NCI-H1105 (cell line): ENCODE measurements at places on chromosomes 12 and 14.

- DNase-seq: no peak
Observed at GRCh38 chr12:65278576-65279368, at the start of gene MSRB3. TSS of gene MSRB3 (plus strand) at chr12:65278683. CDS start at chr12:65308580, 29,897 bp downstream.

DNA sequence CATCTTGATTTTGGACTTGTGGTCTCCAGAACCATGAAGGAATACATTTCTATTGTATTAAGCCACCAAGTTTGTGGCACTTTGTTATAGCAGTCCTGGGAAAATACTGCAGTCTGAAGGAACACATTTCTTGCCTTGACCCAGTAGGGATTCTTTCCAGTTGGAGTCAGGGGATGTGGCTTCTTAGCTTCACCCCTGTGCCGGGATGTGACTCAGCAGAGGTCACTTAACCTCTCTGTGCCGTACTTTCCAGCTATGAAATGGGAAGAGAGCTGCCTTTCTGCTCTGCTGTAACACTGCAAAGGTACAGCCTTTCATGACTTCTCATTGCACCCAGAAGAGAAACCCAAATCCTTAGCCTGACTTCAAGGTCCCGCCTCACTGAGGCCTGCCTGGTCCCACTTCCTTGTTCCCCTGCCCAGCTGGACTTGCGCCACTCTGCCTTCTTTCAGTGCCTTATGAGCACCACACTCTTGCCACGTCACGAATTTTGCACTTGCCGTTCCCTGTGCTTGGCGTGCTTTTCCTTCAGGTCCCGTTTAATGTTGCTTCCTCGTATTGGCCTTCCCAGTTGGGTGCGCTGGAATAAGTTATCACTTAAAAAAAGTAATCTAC, 24.2 kb downstream of the CHST11 start:
- DNase-seq: no peak

DNA sequence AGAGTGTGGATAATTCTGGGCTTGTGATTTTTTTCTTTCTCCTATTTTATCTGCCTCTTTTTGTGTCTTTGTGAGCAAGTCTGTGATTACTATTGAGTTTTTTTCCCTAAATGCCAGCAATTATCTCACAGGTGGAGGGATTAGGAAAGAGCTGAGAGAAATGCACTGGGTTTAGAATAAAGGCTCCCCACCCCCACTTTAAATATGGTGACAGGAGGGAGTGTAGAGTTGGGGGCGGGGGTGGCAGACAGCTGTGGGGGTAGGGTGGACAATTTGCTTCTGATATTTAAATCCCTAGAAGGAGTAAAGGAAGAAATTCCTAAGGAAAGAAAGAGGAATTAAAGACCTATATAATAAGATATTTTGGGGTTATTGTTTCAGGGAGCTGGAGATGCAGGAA, 145.9 kb downstream of the NRXN3 start:
- DNase-seq: peak; percentile 45

- DNase-seq: no peak
Observed at GRCh38 chr14:85580536-85581140, 50.7 kb downstream of the FLRT2 start.

GRCh38 chr12:11881835-11882234, 188.9 kb upstream of the BCL2L14 start:
- DNase-seq: no peak

GRCh38 chr14:45868377-45868776, 615.4 kb upstream of the MIS18BP1 start:
- DNase-seq: no peak

DNA sequence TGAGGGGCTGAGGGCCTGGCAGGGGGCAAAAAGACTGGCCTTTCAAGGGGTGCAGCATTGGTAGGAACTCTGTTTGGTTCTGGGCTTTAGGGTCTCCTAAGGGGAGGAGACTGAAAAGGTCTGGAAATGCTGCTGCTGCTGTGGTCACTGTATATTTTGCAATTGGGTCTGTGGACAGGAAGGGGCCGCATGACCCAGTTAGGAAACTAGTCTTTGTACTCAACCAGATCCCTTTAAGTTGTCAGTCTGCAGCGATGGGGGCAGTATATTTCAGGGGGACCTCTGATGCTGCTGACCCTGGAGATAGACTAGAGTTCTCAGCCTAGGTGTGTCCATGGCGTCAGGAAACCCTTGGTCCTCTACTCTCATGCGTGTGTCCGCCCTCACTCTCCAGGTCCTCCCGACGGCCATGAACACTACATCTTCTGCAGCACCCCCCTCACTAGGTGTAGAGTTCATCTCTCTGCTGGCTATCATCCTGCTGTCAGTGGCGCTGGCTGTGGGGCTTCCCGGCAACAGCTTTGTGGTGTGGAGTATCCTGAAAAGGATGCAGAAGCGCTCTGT, 4.0 kb downstream of the LTB4R start:
- no peak for DNase-seq

DNA sequence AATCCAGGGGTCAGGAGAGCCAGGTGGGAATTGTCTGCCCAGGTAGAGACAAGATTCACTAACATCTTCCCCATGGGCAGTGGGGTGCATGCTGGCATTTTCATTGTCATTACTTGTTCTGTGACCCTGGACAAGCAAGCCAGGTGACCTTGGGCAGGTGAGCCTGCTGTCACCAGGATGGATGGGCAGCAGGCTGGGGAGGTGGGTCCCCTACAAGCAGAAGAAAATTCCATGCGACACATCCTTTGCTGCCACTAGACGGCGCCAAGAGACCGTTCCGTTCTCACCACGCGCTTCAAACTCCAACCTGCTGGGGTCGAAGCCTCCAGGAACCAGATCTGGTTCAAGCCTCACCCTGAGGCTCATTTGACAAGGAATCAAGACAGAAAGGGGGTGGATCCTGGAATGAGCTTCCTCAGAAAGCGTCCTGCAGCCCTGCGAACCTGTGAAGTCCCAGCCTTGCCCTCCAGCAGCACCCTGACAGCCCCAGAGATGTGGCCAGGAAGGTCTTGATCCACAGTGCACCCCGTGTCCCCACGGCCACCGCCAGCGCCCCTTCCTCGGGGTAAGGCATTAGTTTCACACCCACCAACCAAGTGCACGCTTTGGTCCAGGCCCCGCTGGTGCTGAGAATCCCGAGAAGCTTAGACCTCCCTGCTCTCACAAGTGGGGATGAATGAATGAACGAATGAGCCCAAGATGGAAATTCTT, 3.2 kb upstream of the DYNC1H1 start:
- DNase-seq: peak; percentile 79

DNA sequence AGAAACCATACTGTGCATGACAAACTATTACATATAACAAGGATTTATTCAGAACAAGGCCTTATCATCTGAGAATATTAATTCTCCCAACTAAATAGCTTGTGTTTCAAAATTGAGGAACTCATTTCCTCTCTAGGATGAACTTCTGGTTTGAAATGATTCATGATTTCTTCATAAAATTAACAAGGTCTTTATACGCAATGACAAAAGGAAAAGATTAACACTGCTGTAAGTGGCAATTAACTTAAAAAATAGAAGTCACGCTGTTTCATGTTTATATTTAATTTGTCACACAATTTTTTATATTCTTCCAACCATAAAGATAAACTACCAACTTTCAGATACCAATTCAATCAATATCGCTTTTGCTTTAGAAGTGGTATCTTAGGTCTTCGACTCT, 80.8 kb downstream of the GRIP1 start:
- no peak for DNase-seq

- DNase-seq: no peak
Observed at GRCh38 chr12:47065546-47065945, 13.9 kb upstream of the PCED1B start.

GRCh38 chr12:67182551-67182950, 86.6 kb upstream of the CAND1 start:
- DNase-seq: no peak

DNA sequence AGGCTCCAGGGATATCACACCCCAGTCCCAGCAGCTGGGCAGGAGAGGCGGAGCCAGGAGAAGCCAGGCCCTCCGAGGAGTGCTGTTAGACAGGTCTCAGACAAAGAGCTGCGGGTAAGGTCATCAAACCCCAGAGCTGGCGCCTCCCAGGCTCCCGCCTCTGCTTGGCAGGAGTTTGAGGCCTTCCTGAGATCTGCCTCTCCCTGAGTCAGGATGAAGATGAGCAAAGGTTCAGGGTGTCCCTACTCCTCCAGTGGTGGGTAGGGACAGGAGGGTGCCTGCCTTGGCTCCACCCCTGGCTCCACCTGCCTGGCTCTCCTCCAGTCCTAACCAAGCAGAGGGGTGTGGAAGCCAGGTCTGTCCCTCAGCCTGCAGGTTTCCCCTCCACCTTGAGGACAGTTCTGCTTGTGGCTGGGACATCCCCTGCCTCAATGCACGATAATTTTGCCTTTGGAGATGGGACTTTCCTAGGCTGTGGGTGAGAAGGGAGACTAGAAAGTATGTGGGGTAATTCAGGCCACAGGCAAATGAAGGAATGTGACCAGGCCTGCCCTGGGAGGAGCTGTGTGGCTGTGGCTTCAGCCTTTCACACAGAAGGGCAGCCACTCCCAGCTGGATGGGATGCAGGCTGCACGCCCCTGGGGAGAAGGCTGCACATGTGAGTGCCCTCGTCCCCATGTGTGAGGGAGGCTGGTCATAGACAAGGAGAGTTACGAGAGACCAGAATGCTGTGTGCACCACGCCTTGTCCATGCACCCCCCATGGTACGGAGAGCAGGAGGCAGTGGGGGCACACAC, 2.2 kb downstream of the PLEKHG6 start:
- DNase-seq: no peak

DNA sequence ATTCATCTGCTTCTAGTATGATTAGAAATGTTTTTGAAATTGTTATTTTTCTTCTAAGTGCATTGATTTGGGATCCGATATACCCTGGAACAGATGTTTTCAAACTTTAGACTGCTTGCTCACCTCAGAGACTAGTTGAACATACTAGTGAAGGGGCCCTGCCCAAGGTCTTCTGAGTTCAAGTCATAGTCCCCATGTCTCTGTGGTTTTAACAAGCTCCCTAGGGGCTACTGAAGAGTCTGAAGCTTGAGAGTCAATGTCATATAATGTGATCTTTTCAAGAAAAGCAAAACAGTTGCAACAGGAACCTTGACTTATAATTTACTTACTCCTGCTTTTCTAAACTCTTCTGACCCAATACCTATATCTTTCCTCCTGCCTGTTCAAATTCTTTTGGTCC, 7.5 kb upstream of the UBE2N start:
- DNase-seq: no peak
